Stimulated activated CD8-positive, alpha-beta memory T cell treated with anti-CD3 and anti-CD28 coated beads, Interleukin-15, amount 100 ng/mL, for 24 hours (primary cell): ENCODE measurements at places on chromosomes 4 and X.

DNA sequence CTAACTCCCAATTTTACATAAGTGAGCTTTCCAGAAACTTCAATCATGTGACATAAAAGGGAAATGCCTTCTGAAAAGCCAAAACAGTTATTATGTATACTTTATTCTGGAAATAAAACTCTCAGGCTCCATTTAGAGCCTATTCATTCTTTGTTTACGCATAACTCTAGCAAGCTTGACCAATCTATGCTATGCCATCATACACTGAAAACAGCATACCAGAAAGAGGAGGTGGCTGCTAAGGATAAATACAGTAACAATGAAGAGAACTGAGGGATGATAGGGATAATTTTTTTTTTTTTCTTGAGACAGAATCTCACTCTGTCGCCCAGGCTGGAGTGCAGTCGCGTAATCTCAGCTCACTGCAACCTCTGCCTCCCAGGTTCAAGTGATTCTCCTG lies 24.4 kb downstream of the CDKL2 start:
- DNase-seq, result no peak

DNA sequence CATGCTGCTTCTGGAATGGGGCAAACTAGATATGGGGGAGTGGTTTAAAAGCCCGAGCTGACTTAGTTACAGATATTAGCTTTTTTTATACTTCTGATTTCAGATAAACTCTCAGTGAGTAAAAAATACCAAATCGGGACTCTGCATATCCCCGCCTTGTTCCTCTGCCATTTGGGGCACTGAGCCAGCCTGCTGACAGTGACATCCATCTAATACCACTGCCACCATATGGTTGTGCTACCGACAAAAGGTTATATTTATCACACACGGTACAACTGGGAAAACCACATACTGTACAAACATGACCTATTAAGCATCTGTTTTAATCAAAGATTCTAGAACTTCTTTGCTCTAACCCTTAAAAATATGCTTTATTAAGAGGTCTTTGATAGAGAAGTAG lies 78.7 kb downstream of the GALNT7 start:
- no peak for DNase-seq

DNA sequence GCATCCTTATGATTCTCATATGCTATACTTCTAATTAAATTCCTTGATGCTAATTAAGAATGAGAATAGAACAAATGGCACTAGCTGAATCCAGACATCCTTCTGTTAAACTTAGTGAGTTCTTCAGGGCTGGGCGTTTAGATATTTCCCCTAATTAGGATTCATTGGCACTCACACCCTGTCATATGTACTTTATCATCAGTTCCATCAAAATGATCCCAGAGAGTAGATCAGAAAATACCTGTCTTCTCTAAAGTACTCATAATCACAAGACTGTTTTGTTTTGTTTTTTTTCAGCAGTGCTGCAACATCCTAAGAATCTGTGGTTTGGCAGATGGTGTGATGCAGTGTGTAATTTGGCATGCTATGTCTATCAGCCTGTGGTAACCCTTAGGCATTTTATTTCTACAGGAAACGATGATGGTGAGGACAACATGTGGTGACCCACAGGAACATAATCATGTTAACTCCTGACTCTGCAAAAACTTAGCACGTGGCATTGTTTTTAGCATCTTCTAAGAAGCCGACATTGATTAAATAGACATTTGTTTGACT lies 2528.4 kb downstream of the ARAP2 start:
- DNase-seq, result no peak

DNA sequence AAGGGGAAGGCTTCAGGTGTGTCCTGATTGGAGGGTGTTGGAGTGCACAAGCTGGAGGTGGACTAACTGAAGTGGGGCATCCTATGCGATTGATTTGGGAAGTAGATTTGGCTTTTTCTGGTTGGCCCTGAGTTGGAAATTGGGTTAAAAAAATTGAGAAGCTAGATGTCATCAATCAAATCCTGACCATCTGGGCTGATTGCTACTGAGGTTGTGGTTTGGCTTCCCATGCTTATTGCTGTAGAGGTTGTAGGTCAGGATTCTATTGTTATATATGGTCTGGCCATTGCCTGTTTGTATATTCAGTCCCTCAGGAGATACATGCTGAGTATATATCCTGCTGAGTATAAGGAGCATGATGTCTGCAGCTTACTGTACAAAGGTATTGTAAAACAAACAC lies 7.7 kb upstream of the ZNF81 start:
- DNase-seq, result no peak

DNA sequence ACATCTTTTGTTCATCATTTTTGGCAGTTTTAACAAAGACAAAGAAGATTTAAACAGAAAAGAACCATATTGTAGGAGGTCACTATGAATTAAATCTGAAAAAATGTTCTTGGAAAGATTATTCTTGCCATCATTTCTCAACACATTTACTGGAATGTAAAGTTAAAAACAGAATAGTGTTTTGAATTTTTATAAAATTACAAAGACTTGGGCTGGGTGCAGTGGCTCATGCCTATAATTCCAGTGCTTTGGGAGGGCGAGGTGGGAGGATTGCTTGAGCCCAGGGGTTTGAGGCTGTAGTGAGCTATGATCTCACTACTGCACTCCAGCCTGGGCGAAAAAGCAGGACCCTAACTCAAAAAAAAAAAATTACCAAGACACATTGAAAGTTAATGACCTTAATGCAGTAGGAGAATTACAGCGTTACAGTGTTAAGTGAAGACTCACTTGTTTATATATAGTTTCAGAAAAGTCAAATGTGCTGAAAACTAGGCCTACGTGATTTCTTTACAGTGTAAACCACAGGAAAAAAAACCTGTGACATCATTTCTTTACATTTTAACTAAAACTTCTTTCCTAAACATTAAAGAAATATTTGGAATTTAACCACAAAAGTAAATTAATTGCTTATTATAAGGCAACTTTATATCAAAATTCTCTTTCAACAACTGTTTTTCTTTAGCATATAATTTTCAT lies 7.9 kb downstream of the FAM13A start:
- no peak for DNase-seq

GRCh38 chr4:85780664-85781063 lies 305.7 kb downstream of the ARHGAP24 start:
- DNase-seq, result no peak

- no peak for DNase-seq
These were observed 17.2 kb upstream of the MYOZ2 start for GRCh38 chr4:119118397-119118796.

DNA sequence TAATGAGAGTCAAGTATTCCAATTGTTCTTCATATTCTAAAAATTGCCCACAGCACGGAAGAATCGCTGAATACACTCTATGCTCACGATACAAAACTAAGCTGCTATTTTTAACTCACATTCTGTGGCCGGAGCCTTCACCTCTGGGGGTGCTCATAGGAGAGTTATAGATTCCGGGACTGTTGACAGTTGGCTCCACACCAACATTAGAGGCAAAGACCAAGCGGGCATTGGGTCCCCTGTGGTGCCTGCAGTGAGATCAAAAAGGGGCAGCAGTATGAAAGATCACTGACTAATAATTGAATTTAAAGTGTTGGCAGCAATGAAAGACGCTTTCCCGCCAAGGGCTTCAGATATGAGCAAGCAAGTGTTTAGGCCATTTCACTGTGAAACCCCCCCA lies 146.0 kb downstream of the TMEM144 start:
- no peak for DNase-seq
